NCI-H187 (cell line): ENCODE measurements at places on chromosomes 13 and 19.

DNA sequence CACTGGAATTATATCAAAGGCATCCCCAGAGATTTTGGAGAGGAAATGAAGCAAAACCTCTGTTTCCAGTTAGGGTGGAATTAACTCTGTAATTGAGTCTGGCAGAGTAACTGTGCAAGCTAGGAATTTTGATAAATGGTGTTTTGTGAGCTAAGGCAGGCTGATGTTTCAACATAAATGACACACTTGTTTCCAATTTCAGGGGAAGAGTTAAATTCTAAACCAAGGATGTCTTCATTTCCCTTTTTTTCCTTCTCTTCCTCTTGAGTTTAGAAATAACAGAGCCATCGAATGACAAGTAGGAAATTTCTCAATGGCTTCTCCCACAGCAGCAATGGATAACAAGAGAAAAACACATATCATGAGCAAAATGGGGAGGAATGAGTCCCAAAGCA, 131.2 kb downstream of the IRS2 start:
- DNase-seq: no peak

GRCh38 chr19:4007836-4008539, 452 bp downstream of the PIAS4 start:
- no peak for DNase-seq

GRCh38 chr13:40528881-40529280, 137.6 kb downstream of the FOXO1 start:
- DNase-seq: no peak

DNA sequence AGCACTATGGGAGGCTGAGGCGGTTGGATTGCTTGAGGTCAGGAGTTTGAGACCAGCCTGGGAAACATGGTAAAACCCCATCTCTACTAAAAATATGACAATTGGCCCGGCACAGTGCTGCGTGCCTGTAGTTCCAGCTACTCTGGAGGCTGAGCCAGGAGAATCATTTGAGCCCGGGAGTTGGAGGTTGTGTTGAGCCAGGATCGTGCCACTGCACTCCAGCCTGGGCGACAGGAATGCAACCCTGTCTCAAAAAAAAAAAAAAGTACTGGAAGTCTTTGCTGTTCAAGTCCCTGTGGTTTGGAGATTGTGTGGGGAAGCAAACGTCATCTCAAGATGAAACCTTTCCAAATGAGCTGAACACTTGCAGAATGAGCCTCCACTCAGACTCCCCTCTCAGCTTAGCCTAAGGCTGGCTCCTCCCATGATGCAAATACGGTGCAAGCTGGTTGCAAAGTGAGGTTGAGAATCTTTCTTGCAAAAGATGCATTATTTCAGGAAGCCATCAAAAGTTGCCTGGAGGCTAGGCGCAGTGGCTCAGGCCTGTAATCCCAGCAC, 46.2 kb downstream of the MYO9B start:
- no peak for DNase-seq

DNA sequence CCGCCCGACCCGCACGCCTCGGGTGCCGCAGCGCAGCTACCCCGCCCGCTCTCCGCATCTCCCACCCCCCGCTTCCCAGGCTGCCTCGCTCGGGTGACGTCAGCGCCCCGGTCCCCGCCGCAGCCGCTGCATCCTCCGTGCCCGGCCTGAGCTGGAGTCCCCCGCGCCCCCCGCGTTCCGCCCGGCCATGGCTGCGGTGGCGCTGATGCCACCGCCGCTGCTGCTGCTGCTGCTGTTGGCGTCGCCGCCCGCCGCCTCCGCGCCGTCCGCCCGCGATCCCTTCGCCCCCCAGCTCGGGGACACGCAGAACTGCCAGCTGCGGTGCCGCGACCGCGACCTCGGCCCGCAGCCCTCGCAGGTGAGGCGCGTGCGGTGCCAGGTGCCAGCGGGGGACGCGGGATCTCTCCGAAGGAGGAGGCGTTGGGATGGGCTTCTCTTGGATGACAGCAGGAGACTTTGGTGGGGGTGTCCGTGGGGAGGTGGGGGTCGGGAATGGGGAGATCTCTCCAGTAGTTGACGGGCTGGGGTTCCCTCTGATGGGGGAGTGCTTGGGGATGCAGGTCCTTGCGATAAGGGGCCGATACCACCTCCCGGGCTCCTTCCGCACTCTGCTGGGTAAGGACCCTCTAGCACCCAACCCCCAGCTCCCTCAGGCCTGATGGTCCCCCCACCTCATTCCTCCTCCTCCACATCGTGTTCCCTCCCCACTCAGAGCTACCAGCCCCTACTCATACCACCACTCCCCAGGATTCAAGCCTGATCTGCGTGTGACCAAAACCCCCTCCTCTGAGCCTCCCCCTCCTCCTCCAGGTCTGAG, at the start of gene TMEM59L:
Gene TMEM59L (plus strand): TSS at position 99 of the 817 bp plus-strand sequence. CDS start 89 bp downstream, at position 188.
- no peak for DNase-seq
